Trophoblast cell (in vitro differentiated cells and primary cell): ENCODE measurements at places on chromosomes 16 and 17.

GRCh38 chr17:81073967-81074839 is 39.3 kb downstream of the BAIAP2 start:
- H3K4me1 ChIP-seq = peaks cover 9% of the 10 kb centered on the region
- H3K27ac ChIP-seq = no peak overlapping the region
- DNase-seq = no peak
- H3K27me3 ChIP-seq = no peaks in the 10 kb centered on the region
- H3K36me3 ChIP-seq = peaks cover 17% of the 10 kb centered on the region

DNA sequence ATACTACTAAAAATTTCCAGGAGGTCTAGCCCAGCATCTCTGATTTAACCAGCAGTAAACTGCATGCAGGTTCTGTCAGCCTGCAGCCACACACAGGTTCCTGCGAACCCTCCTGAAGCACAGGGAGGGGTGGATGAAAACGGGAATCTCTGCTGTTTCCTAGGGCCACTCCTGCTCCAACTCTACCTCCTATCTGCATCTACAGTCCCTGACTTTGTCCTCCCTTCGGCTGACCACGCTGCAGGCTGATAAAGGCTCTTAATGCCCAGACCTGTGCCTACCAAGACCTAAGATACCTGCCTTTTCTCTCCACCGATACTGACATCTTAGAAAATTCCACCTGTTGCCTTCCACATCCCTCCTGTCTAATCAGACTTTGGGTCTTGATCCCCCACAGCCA is 50.2 kb downstream of the CYTH1 start:
- H3K27ac ChIP-seq = no peak overlapping the region
- no peak overlapping the region for H3K4me3 ChIP-seq
- no peaks in the 10 kb centered on the region for H3K27me3 ChIP-seq

- H3K36me3 ChIP-seq = no peaks in the 10 kb centered on the region
- no peak overlapping the region for H3K27ac ChIP-seq
- H3K4me3 ChIP-seq = peak overlapping the region; percentile 57
- DNase-seq = peak; percentile 72
These were observed 14.6 kb upstream of the SBK1 start for GRCh38 chr16:28277537-28278388.

- DNase-seq = no peak
- H3K27ac ChIP-seq = no peak overlapping the region
- H3K4me3 ChIP-seq = no peak overlapping the region
- H3K27me3 ChIP-seq = no peaks in the 10 kb centered on the region
- H3K36me3 ChIP-seq = no peaks in the 10 kb centered on the region
These were observed 104.9 kb downstream of the ADCY9 start for GRCh38 chr16:4011225-4011939.

GRCh38 chr16:82672676-82673075 is 45.9 kb downstream of the CDH13 start:
- H3K4me1 ChIP-seq = no peaks in the 10 kb centered on the region
- DNase-seq = no peak
- no peak overlapping the region for H3K27ac ChIP-seq
- no peaks in the 10 kb centered on the region for H3K27me3 ChIP-seq
- no peaks in the 10 kb centered on the region for H3K36me3 ChIP-seq

DNA sequence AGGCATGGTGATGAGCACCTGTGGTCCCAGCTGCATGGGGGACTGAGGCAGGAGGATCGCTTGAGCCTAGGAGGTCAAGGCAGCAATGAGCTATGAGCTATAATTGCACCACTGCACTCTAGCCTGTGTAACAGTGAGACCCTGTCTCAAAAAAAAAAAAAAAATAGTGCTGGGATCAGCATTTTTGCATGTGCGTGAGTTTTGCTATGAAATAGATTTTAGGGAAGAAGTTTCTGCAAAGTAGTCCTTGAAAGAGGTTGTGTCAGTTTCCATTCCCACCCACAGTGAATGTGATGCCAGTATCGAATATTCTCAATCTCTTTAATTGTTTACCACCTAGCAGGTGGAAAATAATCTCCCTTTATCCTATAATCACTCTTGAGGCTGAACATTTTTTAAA is 26.3 kb upstream of the ARHGAP17 start:
- no peaks in the 10 kb centered on the region for H3K4me1 ChIP-seq
- no peaks in the 10 kb centered on the region for H3K27me3 ChIP-seq
- H3K27ac ChIP-seq = no peak overlapping the region
- H3K4me3 ChIP-seq = no peak overlapping the region
- no peaks in the 10 kb centered on the region for H3K36me3 ChIP-seq

- no peaks in the 10 kb centered on the region for H3K27me3 ChIP-seq
- H3K4me3 ChIP-seq = no peak overlapping the region
- no peaks in the 10 kb centered on the region for H3K4me1 ChIP-seq
- DNase-seq = no peak
These were observed 57.8 kb downstream of the ENGASE start for GRCh38 chr17:79132271-79133064.

DNA sequence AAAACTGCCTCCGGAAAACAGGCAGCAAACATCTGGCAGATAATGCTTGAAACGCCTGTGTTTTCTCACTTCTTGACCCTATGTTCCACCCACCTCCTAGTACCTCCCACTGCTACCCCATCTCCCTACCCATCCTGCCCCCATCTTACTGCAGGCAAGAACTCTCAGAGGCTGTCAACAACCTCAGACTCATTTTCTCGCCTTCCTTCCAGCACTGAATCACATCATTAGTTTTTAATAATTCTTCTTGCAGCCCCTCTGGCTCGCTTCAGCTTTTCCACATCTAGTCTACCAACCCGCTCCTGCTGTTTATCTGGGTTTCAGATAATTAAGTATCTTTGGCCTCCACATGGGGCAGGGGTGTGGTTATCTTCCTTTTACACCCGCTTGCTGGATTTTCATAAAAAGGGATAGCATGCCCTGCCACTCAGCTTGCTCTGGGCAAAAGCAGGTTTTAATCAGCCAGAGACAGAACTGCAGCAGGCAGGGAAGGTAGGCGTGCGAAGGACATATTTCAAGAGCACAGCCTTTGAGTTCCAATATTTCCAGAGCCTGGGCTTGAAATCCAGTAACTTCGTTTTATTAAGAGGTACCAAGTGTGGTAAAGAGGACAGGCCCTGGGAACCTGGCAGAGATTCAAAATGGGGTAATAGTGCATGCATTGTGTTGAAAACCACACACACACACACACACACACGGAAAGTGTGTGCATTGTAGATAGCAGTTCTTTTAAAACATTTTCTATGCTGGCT is 87.5 kb downstream of the BMERB1 start:
- no peaks in the 10 kb centered on the region for H3K36me3 ChIP-seq
- DNase-seq = no peak
- H3K4me1 ChIP-seq = no peaks in the 10 kb centered on the region
- H3K27ac ChIP-seq = no peak overlapping the region

DNA sequence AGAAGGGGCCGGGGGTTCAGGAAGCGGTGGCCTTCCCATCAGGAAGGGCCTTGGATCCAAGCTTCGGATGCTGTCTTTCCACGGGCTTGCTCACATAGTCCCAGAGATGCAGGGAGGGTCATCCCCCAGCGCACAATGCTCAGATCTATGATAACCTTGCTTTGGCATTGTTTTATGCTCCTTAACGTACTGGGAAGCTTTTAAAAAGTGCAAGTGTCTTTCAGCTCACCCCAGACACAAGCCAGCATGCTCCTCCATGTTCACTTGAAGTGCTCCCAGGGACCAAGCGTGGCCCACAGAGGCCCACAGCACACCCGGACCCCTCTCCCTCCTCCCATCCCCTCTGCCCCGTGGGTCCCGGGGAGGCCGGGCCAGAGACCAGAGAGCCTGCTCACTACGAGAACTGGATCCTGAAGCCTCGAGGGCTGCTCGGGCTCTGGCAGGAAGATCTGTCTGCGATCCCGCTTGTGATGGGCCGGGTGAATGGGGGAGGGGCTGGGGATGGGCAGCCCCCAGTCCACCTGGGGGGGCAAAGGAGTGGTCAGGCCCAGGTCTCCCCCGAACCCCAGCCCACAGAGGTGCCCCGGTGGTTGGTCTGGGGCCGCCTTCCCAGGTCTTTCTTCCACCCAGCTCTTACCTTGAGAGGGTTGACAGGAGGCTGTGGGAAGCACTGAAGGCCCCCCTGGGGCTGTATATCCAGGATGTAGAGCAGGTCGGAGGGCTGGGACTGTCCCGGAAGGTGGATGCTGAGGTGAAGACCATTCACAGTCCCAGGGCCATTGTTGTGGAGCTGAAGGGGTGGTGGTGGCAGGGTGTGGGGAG is 11.8 kb upstream of the FAM171A2 start:
- H3K4me1 ChIP-seq = peaks cover 10% of the 10 kb centered on the region
- no peaks in the 10 kb centered on the region for H3K36me3 ChIP-seq
- no peak overlapping the region for H3K4me3 ChIP-seq
- no peak overlapping the region for H3K27ac ChIP-seq

DNA sequence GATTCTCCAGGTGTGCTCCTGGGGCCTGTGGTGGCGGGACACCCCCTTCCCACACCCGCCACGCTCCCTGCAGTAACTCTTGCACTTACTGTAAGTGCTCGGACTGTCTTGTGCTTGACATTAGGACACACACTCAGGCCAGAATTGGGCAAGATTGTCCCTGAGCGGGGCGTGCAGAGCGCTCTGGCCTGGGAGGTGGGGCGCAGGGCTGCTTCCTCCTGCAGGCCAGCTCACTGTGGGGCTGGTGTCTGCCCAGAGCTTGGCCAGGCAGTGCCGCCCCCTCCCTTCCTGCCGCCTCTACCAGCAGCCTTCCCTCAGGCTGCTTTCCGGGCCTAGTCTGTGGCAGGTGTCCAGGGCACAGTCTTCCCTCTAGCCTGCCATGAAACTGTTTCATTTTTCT is 6.1 kb upstream of the ATP6V0C start:
- no peak overlapping the region for H3K27ac ChIP-seq
- H3K4me3 ChIP-seq = no peak overlapping the region
- DNase-seq = no peak
- H3K4me1 ChIP-seq = no peaks in the 10 kb centered on the region

GRCh38 chr17:30117675-30118081 is 1.1 kb downstream of the NSRP1 start:
- no peaks in the 10 kb centered on the region for H3K27me3 ChIP-seq
- DNase-seq = no peak
- H3K36me3 ChIP-seq = peaks cover 3% of the 10 kb centered on the region
- no peaks in the 10 kb centered on the region for H3K4me1 ChIP-seq

GRCh38 chr17:13385481-13385911 is 216.2 kb downstream of the HS3ST3A1 start:
- no peaks in the 10 kb centered on the region for H3K4me1 ChIP-seq
- peak overlapping the region; percentile 55 for H3K27ac ChIP-seq
- no peaks in the 10 kb centered on the region for H3K36me3 ChIP-seq
- no peak overlapping the region for H3K4me3 ChIP-seq
- DNase-seq = peak; percentile 31

- peaks cover 17% of the 10 kb centered on the region for H3K4me1 ChIP-seq
- H3K27ac ChIP-seq = no peak overlapping the region
- no peak for DNase-seq
- peaks cover 19% of the 10 kb centered on the region for H3K36me3 ChIP-seq
These were observed 15.5 kb downstream of the CDH1 start for GRCh38 chr16:68752602-68753001.

- peak overlapping the region; percentile 7 for H3K27ac ChIP-seq
- no peaks in the 10 kb centered on the region for H3K36me3 ChIP-seq
- H3K27me3 ChIP-seq = no peaks in the 10 kb centered on the region
- peaks cover 24% of the 10 kb centered on the region for H3K4me1 ChIP-seq
These were observed 5.5 kb upstream of the KIF22 start for GRCh38 chr16:29784901-29785500.

GRCh38 chr17:60398227-60398959 is 6.5 kb upstream of the USP32 start:
- no peak overlapping the region for H3K27ac ChIP-seq
- peak; percentile 28 for DNase-seq
- H3K36me3 ChIP-seq = no peaks in the 10 kb centered on the region
- no peaks in the 10 kb centered on the region for H3K4me1 ChIP-seq

DNA sequence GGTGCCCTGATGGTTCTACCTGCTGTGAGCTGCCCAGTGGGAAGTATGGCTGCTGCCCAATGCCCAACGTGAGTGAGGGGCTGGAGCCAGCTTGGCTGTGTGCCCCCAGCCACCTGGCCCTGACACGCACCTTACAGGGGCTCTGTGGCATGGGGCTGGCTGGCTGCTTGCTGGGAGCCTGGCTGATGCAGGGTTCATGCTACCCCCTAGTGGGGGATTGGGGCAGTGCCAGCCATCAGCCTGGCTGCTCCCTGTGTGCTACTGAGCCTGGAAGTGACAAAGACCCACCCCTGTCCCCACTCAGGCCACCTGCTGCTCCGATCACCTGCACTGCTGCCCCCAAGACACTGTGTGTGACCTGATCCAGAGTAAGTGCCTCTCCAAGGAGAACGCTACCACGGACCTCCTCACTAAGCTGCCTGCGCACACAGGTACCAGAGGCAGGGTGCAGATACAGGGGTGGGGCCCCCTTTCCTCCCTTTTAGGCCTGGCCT is 5.7 kb downstream of the GRN start:
- H3K27ac ChIP-seq = no peak overlapping the region
- peaks cover 40% of the 10 kb centered on the region for H3K36me3 ChIP-seq
- H3K27me3 ChIP-seq = no peaks in the 10 kb centered on the region

- no peak overlapping the region for H3K4me3 ChIP-seq
- no peaks in the 10 kb centered on the region for H3K36me3 ChIP-seq
- no peak overlapping the region for H3K27ac ChIP-seq
- DNase-seq = no peak
- H3K4me1 ChIP-seq = peaks cover 11% of the 10 kb centered on the region
These were observed 4.5 kb downstream of the TBX4 start for GRCh38 chr17:61456688-61457225.

DNA sequence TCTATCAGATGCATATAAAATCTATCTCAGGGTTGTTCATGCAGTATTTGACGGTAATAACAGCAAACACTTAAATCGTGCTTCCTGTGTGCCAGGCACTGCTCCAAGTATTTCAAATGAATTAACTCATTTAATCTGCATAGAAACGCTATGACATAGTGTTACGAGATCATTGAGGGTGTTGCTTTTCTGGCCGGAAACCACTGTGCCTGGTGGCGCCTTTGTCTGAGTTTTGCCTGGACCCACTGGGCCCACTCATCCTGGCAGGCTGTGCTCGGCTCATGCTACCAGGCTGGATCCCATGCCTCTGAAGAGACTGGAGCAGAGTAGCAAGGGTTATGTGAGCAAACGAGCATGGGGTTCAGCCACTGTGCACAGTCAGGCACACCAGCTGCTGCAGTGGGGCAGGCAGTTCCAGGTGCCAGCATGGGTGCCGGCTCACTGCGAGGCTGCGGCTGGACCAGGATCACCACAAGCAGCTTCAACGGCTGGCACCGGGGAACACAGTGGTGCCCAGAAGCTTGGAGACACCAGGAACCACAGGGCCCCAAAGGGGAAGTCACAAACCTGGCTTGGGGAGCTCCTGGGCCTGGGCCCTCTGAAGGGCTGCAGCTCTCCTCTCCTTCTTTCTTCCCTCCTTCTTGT is 45.9 kb upstream of the CLEC19A start:
- DNase-seq = no peak
- H3K36me3 ChIP-seq = no peaks in the 10 kb centered on the region
- no peaks in the 10 kb centered on the region for H3K4me1 ChIP-seq
- H3K27ac ChIP-seq = no peak overlapping the region
- H3K27me3 ChIP-seq = no peaks in the 10 kb centered on the region

- H3K4me3 ChIP-seq = no peak overlapping the region
- no peak overlapping the region for H3K27ac ChIP-seq
- peak; percentile 95 for DNase-seq
- no peaks in the 10 kb centered on the region for H3K27me3 ChIP-seq
- H3K36me3 ChIP-seq = no peaks in the 10 kb centered on the region
- peaks cover 37% of the 10 kb centered on the region for H3K4me1 ChIP-seq
These were observed 225.6 kb downstream of the MSI2 start for GRCh38 chr17:57481910-57482391.

GRCh38 chr17:31525801-31526549 is 134.5 kb downstream of the RAB11FIP4 start:
- H3K4me3 ChIP-seq = no peak overlapping the region
- no peaks in the 10 kb centered on the region for H3K27me3 ChIP-seq
- H3K36me3 ChIP-seq = peaks cover 80% of the 10 kb centered on the region
- H3K27ac ChIP-seq = no peak overlapping the region
- peaks cover 4% of the 10 kb centered on the region for H3K4me1 ChIP-seq
